Stimulated activated CD4-positive, alpha-beta T cell treated with anti-CD3 and anti-CD28 coated beads, Interleukin-2, amount 100 ng/mL, for 4 hours (primary cell): ENCODE measurements at places on chromosomes 12 and 14.

DNA sequence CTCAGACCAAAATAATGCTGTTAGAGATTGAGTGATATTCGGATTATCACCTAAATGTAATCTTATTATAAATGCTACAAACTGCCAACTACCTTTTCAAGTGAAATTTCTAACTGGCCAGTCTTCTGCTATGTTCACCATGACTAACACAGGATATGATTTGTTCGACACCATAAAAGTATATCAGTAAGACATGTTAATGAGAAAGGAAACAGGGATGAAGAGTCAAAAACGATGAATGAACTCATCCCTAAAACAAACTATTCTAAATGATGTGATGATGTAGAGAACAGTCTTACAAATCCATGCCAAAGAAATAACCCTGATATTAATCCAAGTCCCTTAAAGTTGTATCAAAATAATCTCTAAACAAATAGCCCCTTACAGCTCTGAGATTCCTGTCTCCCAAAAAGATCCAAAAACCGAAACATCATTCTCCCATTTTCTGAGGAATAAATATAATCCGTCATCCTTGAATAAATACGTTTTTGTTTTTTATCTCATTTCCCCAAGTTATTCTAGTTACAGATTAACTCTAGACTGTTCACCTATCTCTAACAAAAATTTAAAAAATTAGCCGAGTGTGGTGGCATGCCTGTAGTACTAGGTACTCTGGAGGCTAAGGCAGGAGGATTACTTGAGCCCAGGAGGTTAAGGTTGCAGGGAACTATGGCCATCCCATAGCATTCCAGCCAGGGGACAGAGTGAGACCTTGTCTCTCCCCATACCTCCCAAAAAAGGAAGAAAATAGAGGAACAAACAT is 9.1 kb downstream of the SCAF11 start:
- no peak for DNase-seq

GRCh38 chr12:110555577-110556406 is 27.3 kb downstream of the PPTC7 start:
- no peak for DNase-seq

DNA sequence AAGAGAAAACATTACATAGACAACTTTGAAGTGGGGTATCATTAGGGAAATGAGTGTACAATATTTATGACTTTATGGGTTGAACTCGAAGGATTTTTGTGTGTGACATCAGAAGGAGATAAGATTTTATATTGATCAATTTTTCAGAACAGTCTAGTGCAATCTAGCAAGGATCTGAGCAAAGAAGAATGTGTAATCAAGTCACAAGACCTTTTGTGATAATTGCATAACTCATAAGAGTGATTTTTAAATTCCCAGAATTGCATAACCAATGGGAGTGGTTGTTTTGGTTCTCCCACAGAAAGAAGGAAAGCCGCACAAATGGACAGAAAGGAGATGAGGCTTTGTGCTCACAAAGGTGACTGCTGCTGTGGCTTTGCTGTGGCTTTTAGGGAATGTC is 441.8 kb upstream of the FLRT2 start:
- no peak for DNase-seq

DNA sequence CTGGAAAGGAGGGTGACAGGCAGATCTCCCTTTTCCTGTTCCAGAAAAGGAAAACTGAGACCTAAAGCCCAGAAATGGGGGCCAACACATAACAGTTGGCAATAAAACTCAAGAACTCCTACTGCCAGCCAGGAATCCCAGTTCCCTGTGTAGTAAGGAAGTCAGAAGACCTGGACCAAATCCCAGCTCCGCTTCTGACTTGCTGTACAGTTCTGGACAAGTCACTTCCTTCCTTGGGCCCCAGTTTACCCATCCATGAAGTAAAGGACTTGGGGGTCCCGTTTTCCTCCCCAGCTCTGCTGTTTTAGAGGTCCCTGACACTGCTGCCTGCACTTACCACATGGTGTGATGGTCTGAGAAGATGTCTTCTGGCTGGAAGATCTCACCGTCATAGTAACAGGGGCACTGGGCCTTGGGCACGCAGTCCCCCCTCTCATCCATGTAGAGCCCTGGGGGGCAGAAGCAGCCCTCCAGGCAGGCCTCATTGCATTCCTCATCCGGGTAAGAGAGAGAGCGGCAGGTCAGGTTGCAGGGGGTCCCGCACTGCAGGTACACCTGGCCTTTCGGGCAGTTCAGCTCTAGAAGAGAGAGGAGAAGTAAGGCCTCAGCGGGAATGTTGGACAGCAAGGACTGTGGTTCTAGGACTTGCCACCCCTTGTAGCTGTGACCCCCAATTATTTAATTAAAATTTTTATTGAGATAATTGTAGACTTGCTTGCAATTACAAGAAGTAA is 72.1 kb downstream of the VWF start:
- DNase-seq, result no peak

GRCh38 chr12:80593766-80594165 is 113.7 kb upstream of the MYF6 start:
- no peak for DNase-seq

- peak; percentile 28 for DNase-seq
Measured at GRCh38 chr12:123223241-123223668, 9.7 kb downstream of the MPHOSPH9 start.

DNA sequence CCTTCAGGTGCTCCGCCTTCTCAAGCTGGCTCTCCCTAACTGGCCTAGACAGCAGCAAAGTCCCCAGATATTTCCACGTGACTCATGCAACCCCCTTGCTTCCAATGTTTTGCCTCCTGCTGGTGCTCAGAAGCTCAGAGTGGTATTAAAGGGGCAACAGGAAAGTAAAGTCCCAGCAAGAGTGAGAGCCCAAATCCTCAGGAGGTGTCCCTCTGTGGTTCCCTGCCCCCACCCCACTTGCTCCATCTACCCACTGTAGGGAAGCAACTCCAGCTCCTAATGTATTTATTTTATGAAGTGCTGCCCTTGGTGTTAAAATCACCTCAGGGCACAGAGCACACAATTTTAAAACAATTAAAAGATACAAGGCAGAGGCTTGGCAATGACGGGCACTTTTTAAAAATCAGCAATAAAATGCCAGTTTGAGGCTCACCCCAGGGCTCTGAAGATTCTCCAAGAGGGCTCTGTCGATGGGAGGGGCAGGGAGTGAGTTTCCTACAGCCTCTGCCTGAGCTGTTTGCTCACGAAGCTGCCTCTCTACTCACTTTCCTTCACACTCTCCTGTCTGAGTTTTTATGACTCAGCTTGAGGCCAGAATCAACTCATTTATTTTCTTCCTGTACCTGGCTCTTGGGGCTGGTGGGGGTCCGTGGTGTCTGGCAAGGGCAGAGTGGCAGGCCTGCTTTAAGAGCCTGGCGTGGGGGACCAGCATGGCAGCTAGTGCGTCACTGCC is 81.9 kb upstream of the MAX start:
- no peak for DNase-seq

DNA sequence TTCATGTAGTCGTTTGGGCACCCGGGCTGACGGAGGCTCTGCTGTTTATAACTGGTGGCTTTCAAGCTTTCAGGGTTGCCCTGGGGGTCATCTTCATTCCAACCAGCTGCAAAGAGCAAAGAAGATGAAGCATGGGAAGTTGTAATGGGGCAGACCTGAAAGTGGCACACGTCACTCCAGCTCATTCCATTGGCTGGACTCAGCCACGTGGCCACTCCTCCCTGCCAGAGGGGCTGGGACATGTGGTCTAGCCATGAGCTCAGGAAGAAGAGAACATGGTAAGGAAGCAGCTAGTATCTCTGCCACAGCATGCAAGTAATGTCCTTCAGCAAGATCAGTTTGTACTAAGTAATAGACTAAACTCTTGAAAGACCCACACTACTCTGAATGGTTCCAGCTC is 51.7 kb upstream of the FERMT2 start:
- DNase-seq, result no peak

DNA sequence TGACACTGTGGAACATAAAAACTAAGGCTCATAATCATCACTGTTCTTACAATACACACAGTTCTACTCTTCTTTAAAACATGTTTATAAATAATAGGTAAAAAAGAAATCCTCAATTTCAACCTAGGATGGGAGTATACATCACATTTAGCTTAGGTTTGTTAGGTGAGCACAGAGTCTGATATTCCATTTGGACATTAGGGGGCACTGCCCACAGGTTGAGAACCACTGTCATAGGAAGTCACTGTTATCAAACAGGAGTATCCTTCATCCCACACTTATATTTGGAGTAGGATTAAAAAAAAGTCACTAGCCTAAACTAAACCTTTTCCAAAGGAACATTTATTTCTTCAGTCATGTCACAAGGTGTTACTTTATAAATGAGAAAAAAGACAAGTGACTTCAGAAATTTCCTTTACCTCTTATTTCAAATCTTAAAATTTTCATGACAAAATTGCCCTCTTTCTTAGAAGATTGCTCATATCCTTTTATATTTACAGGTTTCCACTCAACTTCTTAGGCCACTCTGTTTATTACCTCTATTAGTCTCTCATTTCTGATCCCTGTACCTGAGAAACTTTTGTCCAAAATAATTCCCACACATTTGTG is 240.6 kb downstream of the CPNE8 start:
- DNase-seq, result no peak

GRCh38 chr12:115697340-115697739 is 580.2 kb downstream of the MED13L start:
- DNase-seq, result no peak

GRCh38 chr14:59207506-59207933 is 19.1 kb downstream of the DAAM1 start:
- DNase-seq, result no peak

- no peak for DNase-seq
Measured at GRCh38 chr12:115998794-115999478, 278.6 kb downstream of the MED13L start.
